ENCODE measurements at places on chromosomes 1 and 21.

GRCh38 chr1:207345644-207346477 lies 24.4 kb downstream of the CD55 start:
- DNase-seq: no peak

DNA sequence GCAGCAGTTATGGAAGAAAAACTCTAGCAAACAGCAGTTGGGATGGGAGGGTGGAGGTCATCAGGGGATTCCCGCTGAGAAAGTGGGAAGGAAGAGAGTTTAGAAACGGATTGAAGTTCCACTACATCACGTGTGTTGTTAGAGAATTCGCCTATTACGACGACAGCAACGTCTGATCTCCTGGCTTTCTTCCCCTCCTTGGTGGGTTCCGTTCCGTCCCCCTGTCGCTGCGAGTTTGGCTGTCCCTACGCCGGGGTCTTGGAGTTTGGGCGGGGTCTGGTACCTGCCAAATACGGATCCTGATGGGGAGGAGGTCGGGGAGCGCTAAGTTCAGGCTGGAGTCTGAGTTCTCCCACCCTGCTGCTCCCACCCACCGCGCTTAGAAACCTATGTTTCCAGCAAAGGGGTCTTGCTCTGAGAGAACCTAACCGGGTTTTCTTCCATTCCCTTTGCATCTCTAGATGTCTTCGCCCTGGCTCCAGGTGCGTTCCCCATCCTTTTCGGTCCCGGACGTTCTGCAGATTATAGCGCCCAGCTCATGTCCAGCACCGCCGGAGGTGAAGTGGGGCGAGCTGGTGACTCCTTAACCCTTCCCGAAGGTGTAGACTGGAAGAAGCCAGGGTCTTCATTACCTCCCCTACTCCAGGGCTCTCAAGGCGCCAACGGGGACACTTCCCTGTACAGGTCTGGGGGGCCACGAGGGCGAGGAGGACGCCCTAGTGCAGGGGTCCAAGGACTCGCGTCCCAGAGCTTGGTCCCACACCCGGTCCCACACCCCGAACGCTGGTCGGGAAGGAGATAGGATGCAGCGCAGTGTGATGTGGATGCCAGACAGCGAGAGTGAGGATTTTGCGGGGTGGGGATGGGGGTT lies 641 bp upstream of the KCNK2 start:
- no peak for DNase-seq

- no peak for DNase-seq
Measured at GRCh38 chr1:178488393-178488792, 8.4 kb downstream of the CLEC20A start.

GRCh38 chr1:178844436-178844835 lies 26.4 kb downstream of the ANGPTL1 start:
- no peak for DNase-seq

DNA sequence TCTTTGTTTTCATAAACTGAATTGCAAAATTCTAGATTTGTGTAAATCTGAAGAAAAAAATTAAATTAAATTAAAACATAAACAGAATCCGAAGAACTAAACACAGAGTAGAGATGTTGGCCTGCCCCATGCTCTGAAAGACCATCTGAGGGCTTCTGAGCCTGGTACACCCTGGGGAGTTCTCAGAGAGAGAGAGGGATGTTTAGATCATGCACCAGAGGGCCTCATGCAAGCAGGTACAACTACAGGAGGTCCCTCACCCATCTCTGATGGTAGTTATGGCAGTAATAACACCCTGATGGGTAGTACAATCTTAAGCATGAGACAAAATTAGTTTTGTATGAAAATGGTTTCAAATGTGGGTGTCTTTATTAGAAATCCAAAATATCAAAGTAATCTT lies 127.7 kb downstream of the TGFB2 start:
- no peak for DNase-seq

DNA sequence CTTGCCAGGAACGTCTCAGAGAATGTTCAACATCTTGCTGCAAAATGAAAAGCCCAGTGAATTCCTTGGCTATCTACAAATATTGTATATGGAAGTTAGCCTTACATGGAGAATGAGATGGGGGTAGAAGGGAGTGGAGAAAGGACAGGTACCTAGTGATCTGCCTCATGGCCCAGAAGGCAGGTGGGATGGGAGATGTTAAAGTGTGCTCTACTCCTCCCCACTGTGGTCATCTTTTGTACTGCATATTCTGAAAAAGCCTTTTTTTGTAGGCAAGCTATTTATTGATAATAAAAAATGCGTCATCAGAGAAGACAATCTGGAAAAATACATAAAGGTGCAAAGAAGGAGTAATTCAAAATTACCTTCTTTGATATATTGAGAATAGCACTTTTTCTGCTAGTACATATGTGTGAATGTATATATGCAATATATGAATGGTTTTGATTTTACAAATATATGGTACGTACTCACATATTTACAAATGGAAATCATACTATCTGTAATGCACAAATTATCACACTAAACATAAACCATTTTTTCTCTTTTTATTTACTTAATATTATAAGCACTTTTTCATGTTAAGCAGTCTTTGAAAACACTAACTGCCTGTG lies 19.1 kb upstream of the SLC5A9 start:
- peak; percentile 7 for DNase-seq

DNA sequence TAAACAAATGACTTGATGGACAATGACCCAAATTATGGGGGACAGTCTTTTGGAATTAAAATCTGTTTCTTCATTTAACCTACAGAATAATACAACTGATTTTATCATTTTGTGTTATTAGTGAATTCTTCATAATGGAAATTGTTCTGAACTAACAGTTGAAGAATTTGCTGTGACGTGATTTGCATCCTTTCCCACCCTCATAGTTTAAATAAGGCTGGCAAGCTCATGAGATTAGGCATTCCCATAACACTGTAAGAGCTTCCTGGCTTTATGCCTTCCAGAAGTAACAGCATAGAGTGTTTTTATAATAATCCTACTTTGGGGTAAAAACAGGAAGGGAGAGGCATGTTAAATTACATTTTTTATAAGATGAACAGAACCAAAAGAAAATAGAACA lies 95.7 kb downstream of the ATP6V1G3 start:
- peak; percentile 92 for DNase-seq

- no peak for DNase-seq
Measured at GRCh38 chr1:53272349-53272748, 34.0 kb upstream of the MAGOH start.

DNA sequence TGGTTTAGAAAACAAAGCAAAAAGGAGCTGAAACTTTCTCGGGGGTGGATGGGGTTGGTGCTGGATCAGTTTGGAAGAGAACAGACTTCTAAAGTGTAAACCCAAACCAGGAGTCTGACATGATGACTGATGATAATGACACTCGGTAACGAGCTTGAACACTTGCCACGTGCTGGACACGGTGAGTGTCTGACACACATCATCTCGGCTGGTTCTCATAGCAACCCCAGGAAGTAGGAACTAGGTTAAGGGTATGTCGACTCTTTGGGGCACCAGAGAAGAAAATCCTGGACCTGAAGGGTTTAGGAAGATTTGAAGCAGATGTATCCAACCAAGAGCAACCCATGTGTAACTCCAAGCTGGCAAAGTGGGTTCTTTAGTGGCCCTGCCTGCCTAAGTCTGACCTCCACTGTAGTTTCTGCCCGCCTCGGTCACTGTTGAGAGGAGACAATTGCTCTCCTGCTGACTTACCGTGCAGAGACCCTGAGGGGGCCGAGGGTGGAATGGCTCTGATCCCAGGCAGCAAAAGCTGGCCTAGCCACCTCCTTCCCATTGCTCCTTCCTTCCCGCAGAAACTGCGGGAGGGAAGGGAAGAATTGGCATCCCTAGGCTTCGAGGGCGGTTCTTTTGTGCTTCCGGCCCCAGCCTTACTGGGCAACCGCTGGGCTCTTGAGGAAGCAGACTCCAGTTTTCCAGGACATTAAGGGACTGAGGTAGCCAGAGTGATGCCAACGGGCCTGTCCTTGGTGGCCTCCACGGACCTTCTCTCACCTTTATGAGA lies 156.0 kb downstream of the TOMM20 start:
- no peak for DNase-seq

DNA sequence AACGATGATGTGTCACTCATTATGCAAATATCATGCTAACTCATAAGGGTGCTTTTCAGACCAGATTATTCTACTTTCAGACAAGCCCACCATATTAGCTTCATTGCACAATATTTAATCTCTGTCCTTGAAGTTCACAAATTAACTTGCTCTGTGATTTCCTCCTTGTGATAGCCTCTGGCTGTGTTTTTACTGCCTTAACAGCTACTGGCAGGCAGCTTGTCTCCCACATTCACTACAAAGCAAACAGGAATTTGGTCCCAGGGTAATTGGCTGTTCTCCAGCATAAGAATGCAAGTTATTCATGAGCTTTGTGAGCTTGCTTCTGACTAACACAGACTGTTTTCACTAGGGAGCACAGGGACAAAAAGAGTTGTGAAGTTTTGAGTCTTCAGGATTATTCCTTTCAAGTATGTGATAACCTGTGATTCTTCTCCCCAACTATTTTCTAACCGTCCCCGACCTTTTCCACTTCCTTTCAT lies 87.9 kb upstream of the HMCN1 start:
- DNase-seq: peak; percentile 99

DNA sequence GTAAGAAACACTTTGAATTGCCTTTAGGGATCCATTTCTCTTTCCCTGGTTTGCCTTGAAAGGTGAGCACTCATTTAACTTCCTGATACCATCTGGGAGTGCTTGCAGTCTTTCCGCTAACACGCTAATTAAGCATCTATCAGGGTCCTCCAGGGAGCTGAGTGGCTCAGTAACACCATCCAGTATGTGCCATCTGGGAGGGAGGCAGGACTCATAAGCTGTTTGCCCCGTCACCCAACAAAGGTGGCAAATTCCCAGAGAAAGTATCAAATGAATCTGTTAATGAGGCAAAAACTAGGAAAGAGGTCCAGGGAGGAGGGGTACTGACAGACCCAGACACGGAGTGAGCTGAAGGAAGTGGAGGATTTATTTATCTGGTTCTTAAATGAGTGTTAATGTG lies 430.9 kb downstream of the HLX start:
- DNase-seq: no peak

DNA sequence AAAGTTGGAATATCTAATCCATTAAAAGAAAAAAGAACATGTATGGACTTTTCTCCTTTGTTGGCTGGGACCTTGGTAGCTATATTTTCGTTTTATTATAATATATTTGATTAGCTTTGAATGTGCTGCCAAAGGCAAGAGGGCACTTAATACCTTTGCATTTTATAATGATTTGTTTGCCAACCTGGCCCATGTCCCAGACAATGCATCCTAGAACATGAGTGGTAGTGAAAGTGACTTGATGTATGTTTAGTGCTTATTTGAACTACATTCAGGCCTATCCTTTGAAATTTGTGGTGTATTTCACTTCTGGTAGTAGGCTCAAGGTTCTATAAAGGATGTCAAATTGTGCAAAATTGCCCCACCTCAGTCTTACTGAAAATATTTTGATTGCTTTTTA lies 25.9 kb downstream of the CACHD1 start:
- no peak for DNase-seq

All from fibroblast of lung (primary cell).